ENCODE measurements at places on chromosomes 7 and 10.

GRCh38 chr7:128867842-128868623 is 5.4 kb downstream of the ATP6V1F start:
- DNase-seq = peak; percentile 48

GRCh38 chr7:132430861-132431822 is 145.1 kb downstream of the PLXNA4 start:
- DNase-seq = no peak

DNA sequence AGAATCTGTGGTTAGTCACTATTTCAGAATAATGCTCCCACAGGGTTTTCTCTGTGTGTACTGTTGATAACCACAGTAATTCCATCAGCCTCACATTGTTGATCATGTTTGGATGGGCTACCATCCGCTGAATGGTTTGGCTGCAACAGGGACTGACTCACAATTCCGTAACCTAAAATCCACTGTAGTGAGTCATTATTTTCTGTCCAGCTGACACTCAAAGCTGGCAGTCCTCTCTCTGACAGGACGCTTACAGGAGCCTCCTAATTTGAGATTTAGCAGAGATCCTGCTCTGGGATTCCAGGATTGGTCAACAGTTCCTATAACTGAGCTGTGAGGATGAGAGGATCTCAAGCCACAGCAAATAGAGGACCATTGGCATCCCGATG is 32.7 kb downstream of the VWA2 start:
- no peak for DNase-seq

DNA sequence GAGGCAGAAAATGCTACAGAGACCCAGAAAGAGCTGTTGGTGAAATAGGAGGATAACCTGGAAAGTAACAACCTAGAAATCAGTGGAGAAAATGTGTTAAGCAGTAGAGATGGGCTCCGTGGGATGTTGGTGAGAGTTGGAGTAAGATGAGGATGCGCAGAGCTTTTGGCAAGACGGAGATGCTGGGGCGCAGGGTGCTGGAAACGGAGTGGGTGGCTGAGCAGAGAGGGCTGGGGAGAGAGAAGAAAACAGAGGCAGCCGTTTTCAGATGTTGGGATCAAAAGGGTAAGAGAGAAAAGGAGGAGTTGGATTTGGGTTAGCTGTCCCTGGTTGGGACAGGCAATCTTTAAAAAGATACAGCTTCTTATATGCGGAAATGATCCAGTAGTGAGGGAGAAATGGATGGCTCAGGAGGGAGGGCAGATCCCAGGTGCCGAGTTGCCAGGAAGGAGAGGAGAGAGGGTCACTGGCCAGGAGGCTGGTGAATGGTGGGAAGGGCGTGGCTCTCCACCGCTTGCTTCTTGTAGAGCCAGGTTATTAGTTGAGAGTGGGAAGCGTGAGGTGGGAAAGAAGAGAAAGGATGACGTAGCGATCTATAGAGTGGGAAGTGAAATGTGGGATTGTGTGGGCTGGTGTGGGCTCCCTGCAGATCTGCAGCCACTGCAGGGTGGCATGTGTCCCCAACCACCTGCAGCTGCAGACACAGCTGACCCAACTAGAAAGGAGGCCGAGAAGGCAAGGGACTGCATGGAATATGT is 182.2 kb upstream of the SVIL start:
- no peak for DNase-seq

GRCh38 chr7:87218796-87219544 is 562 bp downstream of the TMEM243 start:
- DNase-seq = no peak

DNA sequence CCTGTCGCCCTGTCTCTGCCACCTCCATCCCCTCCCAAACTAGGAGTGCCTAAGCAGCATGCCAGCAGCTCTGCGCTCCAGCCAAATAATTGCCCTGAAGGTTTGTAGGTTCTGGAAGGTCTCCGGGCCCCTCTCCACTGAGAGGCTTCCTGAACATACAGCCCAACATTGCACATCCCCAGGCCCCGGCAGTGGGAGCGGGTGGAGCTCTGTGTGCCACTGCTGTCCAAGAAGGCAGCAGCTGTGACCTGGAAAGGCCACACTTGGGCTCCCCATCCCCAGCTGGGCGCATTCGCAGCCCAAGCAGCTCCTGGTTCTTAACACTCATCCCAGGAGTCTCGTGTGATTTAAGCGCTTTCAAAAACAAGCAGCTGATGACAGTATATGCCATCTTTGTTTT is 95.7 kb downstream of the COL13A1 start:
- no peak for DNase-seq

DNA sequence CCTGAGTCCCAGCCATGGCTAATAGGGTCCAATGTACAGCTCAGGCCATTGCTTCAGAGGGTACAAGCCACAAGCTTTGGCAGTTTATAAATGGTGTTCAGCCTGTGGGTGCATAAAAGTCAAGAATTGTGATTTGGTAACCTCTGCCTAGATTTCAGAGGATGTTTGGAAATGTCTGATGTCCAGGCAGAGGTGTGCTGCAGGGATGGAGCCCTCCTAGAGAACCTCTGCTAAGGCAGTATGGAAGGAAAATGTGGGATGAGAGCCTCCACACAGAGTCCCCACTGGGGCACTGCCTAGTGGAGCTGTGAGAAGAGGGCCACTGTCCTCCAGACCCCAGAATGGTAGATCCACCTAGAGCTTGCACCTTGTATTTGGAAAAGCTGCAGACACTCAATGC is 779.9 kb downstream of the GRM8 start:
- no peak for DNase-seq

DNA sequence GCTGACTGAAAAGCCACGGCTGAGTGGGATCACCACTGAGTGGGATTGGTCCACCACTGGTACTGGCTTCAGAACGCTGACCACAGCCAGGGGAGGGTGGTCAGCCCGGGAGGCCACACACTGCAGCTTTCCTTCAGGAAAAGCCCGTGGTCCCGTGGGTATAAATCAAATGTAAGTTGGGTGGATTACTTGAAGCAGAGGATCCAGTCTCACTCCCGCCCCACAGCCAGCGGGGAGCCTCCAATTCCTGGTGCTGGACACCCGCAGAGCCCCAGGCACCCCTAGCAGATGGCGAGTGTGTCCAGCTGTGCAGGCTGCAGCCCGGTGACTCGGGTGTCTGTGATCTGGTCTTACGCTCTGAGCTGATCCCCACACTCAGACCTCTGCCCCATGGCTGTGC is 231.1 kb upstream of the ZNF32 start:
- DNase-seq = no peak

- no peak for DNase-seq
Observed at GRCh38 chr10:8316284-8316683, 261.8 kb downstream of the GATA3 start.

GRCh38 chr10:47321521-47322195 is 596 bp upstream of the GDF2 start:
- DNase-seq = no peak

DNA sequence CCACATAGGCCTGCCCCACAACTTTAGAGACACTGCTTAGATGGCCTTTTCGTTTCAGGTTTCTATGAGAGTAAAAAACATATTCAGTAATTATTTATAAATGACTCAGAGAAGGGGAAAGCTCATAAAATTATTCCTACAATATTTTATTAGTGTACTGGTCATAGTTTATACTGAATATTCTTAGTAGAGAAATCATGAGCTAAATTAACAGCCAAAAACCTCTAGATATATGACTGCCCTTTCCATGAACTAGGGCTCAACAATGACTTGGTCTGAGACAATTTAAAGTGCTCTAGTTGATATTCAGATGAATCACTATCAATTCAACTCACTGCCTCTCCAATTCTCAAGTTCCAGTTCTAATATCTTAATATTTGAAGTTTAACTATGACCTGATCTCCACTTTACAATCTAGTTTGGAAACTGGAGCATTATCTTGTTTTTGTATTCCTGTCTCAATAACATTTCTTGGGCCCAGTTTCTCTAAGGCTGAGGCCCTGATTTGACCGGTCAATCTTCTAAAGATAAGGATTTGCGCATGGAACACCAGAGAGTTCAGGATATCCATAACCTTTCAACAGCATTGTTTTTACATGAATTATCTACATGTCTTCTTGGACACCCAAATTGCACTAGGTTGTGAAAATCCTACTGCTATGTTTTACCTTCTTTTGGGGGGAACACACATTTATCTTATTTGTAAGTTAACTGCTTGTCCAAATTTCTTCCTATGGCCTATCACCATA is 141.6 kb downstream of the DGKB start:
- no peak for DNase-seq

GRCh38 chr7:20151708-20152456 is 65.3 kb downstream of the MACC1 start:
- no peak for DNase-seq

GRCh38 chr7:43198599-43199090 is 86.2 kb downstream of the HECW1 start:
- no peak for DNase-seq

DNA sequence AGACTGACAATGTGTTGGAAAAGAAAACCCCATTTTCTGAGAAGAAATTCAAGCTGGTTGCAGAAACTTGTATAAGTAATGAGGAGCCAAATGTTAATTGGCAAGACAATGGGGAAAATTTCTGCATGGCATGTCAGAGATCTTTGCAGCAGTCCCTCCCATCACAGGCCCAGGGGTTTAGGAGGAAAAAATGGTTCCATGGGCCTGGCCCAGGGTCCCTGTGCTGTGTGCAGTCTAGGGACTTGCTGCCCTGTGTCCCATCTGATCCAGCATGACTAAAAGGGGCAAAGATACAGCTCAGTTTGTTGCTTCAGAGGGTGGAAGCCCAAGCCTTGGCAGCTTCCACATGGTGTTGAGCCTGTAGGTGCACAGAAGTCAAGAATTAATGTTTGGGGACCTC is 440.3 kb upstream of the TPK1 start:
- no peak for DNase-seq

DNA sequence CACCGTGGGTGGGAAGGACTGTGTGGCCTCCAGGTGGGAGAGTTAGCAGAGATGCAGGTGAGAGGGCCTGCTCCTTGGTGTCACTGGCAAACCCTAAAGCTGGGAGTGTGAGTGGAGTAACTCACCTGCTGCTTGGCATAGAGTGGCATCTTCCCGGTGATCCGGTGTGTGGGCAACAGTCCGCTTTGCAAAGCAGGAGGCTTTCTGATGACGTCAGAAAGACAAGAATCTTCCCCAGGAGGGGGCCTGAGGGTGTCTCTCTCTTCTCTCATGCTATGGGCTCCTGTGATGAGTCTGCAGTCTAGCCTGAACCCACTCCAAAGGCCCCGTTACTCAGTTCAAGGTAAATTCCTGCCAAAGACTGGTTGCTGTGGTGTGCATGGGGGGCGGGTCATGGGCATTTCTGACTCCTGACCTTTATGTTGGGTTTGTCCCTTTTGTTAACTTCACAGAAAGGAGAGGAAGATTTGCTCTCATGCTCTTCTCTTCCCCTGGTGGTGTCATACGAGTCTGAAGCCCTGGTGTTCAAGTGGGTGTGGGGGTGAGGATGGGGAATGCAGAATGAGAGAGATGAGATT is 187.9 kb downstream of the GATA3 start:
- no peak for DNase-seq

DNA sequence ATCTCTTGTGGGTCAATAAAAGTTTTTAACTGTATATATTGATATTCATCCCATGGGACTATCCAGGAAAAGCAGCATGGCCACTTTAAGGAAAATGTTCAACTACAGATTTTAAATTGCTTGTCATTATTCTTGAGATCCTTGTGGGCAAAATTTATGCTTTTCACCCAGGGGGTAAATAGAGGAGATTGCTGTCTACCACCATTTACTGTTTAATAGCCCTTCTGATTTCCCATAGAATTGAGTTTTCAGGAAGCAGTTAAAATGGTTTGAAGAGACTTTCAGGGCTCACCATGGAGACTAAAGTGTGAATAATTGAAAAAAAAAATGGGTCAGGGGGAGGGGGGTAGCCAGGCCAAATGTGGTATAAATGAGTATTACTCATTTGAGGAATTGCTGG is 901.1 kb upstream of the POT1 start:
- no peak for DNase-seq

DNA sequence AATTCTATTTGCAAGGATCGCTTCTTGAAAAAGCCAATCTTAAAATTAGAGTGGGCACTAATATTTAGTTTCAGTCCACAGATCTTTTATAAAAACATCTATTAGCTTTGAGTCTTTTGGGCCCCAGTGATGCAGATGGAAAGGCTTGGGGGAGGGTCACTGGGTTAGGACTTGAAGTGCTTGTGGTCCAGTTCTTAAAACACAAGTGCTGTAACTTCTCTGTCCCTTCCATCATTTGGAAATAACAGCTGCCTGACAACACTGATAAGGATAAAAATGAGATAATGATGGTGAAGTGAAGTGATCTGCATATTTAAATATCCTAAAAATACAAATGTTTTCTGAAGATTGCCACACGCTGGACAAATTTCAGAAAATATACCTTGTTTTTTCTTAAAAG is 37.1 kb upstream of the ZRANB1 start:
- DNase-seq = no peak

DNA sequence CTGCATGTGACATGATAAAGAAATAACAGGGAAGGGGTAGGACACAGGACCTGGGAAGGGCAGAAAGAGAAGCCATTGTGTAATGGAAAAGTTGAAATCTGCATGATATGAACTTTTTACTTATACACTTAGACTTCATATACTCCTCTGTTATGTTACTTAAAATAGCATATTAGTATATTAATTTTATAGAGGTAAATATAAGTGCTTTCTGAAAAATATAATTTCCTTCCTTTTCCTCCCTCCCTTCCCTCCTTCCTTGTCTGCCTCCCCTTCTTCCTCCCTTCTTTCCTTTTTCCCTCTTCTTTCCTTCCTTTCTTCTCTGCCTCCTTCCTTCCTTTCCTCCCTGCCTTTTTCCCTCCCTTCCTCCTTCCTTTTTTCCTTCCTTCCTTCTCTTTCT is 363.7 kb downstream of the CALN1 start:
- DNase-seq = no peak

DNA sequence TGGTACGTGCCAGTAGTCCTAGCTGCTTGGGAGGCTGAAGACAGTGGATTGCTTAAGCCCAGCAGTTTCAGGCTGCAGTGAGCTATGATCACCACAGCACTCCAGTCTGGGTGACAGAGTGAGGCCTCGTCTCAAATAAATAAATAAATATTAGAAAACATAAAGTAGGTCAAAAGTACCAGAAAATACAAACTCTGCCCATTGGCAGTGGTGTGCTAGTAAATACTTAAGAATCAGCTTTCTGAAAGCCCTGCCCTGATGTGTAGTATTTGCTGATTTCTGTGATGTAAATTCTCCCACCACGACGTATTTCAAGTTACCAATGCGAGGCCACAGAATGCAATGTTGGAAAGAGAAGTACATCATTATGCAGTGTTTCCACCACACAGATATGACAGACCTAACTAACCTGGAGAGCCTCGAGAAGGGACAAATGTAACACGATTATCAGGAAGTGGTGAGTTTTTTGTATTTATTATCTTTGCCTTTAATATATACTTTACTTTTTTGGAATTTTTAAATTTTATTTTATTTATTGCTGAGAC is 11.8 kb upstream of the MAP3K8 start:
- DNase-seq = no peak

- DNase-seq = peak; percentile 26
Observed at GRCh38 chr7:140732416-140732815, 35.9 kb downstream of the NDUFB2 start.
